Left forelimb (tissue), 1 donor: ENCODE measurements at places on chromosomes 3 and 15.

GRCh38 chr3:77169823-77170222 is 129.9 kb downstream of the ROBO2 start:
- no peak for DNase-seq

DNA sequence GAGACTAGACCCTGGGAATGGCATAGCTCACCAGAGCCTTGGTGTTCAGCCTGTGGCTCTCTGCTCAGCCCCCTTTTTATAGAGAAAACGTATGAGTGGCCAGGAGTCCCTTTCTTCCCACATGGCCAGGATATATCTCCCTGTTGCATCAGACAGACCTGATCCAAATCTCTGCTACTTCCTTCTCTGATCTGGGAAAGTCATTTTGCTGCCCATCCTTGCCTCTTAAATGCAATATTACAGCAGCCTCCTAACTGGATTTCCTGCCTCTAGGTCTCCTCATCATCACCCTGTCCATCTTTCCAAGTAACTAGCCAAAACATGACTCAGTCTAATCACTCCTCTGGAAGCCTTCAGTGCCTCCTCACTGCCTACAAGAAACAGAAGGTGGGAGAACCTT is 42.9 kb downstream of the CTDSPL start:
- no peak for DNase-seq

DNA sequence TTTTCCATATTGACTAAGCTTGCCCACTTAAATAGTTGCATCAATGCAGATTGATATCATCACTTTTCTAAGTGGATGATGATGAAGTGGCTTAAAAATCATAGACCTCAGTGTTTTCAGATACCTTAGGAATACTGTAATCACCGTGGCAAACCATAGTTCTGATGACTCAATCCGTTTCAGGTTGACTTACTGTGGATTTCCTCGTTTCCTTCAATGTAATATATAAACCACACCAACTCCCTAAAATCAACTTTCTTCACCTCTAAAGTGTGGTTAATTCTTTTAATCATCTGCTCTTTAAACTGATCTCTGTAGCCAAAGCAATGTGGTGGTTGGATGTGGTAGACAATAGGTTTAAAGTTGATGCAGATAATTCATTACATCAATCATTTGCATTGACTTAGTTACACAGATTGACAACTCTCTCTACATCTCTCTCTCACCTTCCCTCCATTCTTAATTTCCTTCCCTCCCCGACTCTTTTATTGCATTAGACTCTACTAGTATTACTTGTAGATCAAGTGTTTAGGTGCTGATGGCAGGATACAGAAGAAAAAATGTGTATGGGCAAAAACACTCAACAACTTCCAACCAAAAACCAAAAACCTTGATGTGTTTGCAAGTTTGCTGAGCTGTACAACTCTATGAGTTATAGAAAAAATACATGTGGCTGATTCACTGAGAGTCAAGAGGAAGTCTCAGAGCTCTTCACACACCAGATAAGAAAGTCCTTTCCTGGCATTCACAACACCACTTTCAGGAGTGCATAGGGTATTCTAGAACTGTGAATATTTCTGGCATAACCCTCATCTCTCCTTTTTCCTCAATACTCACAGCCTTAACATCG is 243.5 kb downstream of the NFKBIZ start:
- DNase-seq = no peak

- DNase-seq = no peak
Observed at GRCh38 chr3:72597756-72598195, 250.5 kb downstream of the SHQ1 start.

DNA sequence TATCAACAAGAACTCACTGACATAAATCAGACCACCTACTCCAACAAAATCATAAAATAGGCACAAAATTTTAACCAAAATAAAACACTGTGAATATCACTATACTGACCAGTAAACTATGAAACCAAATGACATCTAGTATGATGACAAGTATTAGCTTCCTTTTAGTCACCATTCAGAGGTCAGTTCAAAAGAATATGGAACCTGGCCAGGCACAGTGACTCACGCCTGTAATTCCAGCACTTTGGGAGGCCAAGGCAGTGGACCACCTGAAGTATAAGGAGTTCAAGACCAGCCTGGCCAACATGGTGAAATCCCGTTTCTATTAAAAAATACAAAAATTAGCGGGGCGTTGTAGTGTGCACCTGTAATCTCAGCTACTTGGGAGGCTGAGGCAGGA is 65.8 kb downstream of the SMARCC1 start:
- no peak for DNase-seq

- DNase-seq = no peak
Observed at GRCh38 chr3:184037816-184038215, 6.3 kb downstream of the HTR3D start.

- no peak for DNase-seq
Observed at GRCh38 chr15:44798826-44799225, 62.5 kb downstream of the TRIM69 start.

- no peak for DNase-seq
Observed at GRCh38 chr15:83102346-83102745, 5.1 kb upstream of the TM6SF1 start.

GRCh38 chr15:34434627-34435305 is 2.8 kb downstream of the GOLGA8A start:
- DNase-seq = no peak

DNA sequence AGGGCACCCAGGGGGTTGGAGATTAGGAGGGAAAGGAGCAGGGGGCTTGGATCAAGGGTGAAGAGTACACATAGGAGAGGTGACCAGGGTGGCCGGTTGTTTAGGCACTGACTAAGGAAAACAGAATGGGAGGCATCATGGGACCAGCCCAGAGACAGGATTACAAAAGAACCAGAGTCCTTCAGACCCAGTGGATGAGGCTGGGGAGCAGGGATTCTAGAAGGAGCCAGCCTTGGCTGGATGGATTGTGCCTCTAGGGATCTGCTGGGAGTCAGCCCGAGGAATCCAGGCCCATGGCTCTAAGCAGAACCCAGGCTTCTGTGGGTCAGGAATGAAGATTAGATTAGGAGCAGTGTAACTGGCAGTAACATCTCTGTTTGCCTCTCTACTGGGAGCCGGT is 98.6 kb downstream of the ARNT2 start:
- no peak for DNase-seq

DNA sequence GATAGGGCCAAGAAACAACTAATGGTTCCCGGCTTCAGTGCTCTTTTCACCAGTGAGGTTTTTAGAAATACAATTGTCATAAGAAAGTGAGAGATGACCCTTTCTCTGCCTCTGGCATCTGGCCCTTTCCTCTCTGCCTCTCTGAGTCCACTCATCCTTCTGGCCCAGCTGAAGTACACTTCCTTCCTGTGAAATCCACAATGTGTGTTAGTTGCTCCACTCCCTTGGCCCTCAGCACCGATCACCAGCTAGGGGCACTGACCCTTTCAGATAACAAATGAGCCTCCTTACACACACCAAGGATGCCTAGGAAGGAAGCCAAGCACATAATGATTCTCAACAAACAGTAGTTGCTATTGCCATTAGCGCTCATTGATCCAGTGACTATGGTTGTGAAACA is 2.9 kb upstream of the CAV3 start:
- DNase-seq = no peak

- no peak for DNase-seq
Observed at GRCh38 chr3:19063936-19064335, 84.4 kb upstream of the KCNH8 start.
